Choroid plexus epithelial cell (primary cell): ENCODE measurements at places on chromosomes 13 and 19.

- peak; percentile 43 for DNase-seq
Observed at GRCh38 chr19:872266-872951, 12.9 kb downstream of the CFD start.

DNA sequence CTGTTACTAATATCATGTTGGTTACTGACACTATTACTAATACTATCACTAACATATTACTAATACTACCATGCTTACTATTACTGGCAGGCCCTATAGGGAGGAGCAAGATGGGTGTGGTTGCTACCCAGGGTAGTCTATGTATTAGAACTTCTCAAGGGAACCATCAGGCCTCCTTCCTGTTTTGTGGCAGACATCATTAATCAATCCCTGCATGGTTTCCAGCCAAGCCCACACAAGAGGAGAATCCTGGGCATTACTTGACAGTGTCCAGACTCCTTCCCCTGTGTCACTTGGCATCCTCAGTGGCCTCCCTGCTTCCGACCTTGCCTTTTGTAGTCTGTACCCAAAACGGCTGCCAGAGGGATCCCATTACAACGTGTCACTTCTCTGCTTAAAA is 8.9 kb downstream of the HAS1 start:
- DNase-seq: no peak

GRCh38 chr19:17052439-17052838 is 22.8 kb downstream of the HAUS8 start:
- peak; percentile 77 for DNase-seq

- peak; percentile 48 for DNase-seq
Observed at GRCh38 chr13:73268306-73268705, 209.5 kb downstream of the KLF5 start.

DNA sequence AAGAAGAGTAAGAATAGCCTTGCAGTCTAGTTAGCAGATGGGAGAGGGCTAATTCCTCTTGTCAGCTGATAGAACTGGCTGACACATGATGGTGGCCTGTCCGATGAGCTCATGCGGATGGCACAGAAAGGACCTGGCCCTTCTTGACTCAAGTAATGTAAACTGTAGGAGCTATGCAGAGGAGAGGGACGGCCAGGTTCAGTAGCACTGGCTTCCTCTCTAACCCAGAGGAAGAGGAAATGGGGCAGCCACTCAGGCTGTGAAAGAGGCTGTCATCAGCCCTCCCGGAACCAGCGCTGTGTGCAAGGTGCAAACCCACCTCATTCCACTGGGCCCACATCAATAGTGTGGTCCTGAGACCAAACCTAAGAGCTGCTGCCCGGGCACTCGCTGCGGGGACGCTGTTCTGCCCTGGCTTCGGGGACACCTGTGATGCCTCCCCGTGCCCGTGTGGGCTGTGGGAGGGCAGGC is 30.8 kb upstream of the USE1 start:
- DNase-seq: no peak

DNA sequence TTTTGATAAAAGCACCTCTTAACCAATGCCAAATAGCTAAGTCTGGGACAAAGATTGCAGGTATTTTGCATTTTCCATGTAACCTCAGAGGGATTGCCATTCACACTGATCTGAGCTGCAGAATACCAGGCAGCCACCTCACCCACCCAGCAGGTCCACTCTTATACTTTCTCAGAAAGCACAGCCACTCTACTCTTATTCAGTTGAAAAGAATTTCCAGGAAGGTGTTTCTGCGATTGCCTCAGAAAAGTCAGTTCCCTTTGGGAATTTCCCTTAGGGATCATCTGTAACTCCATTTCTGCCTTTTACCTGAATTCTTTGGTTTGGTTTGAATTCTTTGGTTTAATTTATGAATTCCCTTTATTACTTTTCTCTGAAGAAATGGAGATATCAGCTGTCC is 904 bp upstream of the ALOX5AP start:
- peak; percentile 51 for DNase-seq

DNA sequence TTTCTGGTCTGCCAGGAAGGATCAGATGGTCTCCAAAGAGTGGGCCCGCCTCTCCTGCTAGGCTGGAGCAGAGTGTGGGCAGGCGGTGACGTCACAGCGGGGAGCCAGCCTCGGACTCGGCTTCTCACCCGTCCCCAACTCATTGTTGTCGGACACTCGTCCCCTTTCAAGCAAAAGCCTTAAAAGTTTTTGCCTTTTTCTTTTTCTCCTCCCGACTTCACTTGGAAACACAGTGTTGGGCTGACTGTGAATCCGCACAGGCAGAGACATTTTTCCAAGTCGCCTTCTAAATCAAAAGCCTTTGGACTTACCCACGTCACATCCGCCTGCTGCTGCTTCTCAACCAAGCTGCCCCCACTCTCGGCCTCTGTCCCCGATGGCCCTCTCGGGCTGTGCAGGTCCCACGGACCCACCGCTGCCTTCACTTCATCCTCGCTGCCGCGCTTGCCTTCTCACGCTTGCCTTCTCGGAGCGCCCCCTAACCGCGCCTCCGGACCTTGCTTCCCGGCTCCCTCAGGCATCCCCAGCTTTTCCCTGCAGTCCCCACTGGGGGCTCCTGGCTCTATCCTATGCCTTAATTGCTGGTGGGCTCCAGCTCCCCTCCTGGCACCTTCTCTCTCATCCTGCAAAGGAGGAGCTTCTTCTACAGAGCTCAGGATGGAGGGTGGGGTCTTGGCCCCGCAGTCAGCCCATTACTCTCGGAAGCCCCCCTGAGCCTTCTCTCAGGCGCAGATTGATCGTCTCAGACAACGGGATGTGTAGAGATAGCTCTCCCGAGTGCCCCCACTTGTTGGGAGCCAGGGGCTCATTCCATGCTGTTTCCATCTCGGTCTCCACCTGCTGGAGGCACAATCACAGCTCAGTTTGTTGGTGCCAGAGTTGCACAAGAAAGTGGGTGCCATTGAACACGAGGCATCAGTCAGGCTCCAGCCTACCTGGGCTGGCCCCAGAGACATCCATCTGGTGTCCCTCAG is 3.9 kb upstream of the ZNF135 start:
- peak; percentile 23 for DNase-seq

DNA sequence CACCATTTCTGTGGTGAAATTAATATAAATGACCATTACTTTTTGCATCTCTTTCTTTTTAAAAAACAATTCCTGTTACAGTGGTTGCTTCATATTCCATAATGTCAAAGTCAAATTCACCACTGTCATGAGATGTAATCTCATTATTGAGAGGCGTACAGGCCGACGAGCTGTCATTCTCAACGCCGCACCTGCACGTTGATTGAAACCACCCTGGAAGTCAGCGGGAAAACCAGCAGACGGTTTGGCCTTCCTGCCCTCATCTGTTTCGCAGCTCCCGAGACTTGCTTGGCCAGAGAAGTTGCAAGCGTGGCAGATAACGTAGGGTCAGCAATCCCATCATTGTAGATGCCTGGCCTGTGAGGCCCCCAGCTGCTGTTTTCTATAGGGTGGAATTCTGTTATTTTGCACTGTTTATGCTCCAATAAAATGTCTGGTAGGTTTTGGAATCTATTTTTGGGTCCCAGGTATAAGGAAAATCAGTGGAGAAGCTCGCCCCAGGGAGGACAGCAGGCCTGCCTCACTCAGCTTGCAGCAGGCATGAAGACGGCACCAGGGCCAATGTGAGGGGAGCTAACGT is 153.4 kb downstream of the SOX1 start:
- no peak for DNase-seq

DNA sequence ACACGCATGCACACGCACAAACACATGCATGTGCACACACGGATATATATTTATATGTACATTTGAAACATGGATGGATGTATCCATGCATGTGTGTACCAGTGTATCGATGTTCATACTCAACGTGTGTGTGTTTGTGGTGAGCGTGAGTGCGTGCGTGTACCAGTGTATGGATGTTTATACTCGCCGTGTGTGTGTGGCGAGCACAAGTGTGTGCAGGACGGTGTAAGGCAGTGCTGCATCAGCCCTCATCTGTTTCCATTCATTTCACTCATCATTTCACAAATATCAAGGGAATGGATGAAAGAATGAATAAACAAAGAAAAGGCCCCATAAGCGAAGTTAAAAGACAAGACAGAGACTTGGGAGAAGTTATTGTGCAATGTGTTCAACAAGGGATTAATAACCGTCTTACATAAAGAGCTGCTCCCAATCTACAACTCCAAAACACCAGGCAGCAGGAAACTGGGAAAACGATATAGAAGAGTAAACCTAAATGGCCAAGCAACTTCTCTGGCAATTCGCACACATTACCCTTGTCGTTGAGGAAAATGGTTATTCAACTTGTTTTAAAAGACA is 21.7 kb upstream of the MIER2 start:
- DNase-seq: no peak

- DNase-seq: no peak
Observed at GRCh38 chr13:28555096-28555495, 60.2 kb upstream of the FLT1 start.

DNA sequence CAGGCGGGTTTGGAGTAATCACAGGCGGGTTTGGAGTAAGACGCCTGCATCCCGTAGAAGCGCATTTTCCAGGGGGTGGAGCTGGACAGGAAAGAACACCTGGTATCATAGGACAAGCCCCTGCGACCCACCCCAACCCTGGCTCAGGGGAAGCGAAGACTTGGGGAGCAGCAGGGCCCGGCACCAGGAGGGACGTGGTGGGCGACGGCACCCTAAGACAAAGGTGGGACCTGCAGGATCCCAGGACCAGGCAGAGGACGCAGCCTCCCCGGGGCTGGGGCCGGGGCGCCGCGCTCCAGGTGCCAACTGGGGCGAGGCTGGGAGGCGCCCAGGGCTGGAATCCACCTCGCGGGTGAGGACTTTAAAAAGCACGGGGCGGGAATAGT is 520 bp downstream of the ZNF600 start:
- no peak for DNase-seq

DNA sequence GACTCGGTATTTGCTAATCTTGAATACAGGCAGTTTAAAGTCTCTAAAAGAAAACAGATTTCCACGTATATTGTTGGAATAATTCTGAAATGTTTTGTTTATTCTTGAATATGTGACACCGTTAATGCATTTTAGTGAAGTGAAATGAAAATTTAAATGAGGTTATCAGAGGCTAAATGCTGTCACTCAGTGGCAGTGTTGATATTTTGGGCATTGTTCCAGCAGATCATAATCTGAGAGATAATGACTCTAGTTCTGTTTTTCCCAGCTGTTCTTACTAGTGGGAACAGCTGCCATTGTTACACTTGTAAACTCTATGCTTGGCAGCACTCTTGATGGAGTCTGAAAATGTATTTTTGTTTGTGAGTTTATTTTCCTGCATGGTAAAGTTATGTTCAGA is 365.6 kb upstream of the SLC10A2 start:
- DNase-seq: no peak

DNA sequence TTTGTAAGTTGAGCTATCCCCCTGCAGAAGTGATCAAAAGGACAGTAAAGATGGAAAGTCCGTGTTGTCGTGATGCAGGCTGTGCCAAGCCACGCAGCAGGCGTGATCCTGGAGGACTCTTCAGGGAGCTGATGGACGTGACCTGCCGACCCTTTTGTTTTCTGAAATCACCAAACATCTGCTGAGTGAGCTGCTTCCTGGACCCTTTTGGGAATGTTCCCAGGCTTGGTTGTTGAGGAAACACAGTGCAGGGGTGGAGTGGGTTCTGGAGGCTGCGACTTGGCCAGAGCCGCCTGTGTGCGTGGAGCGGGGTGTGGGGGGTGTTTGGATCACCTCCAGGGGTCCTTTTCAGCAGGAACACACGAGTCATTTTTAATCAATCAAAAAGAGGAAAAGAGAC is 15.4 kb upstream of the CPAMD8 start:
- DNase-seq: peak; percentile 50

GRCh38 chr19:1154731-1155351 is 19.2 kb downstream of the SBNO2 start:
- peak; percentile 93 for DNase-seq

DNA sequence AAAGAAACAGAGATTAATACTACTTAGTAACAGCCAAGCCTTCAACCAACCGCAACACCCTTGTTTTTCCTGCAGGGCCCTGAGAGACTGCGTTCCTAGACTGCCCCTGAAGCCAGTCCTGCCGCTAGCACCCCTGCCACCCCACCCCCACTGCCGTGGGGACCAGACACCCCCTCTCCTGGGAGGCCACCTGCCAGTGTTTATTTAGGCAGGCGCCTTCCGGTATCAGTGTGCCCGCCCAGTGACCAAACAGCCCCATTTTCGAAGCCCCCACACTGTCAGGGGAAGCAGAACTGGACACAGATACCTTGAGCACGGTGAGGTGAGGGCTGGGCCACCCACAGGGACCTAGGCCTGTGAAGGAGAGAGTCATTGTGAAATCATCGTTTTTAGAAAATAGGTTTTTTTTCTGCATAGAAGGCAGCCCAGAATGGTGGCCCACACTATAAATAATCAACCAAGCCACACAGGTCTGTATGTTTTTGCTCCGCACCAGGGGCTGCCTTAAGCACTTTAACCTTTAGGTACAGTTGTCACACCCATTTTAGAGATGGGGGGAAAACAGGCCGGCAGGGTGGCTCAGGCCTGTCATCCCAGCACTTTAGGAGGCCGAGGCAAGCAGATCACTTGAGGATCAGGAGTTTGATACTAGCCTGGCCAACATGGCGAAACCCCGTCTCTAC is 3.5 kb upstream of the TLE5 start:
- no peak for DNase-seq

GRCh38 chr13:50129081-50129705 is 113.9 kb downstream of the KCNRG start:
- peak; percentile 7 for DNase-seq

GRCh38 chr13:25869941-25870340 is 181.9 kb downstream of the SHISA2 start:
- DNase-seq: no peak

- no peak for DNase-seq
Observed at GRCh38 chr13:114002009-114002544, 28.2 kb upstream of the C13orf46 start.

DNA sequence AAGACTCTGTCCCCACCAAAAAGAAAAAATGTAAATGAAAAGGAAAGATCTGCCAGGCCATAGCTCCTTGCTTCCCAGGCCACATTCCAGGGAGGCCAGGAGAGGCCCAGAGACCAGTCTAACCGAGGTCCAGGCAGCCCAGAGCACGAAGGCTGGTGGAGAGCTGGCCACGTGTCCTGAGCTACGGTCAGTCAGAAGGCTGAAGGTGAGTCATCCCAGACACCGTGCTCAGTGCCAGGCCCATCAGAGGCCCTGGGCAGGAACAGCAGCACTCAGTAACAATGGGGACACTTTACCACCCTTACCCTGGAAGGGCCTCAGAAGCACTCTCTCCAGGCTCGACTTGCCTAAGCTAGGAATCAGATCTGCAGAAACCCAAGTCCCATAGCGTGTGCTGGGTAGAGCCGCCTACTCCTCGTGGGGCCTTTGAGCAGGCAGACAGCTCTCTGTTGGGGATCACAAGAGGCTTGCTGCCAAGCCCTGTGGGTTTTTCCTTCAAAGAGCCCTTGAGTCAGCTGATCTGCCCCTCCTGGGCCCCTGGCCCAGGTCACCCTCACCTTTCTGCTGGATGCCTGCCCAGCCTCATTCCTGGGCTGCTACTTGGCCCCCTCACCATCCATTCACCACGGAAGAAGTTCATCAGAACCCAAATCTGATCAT is 11.6 kb upstream of the DNMT1 start:
- peak; percentile 64 for DNase-seq
